ENCODE measurements at places on chromosomes 13 and 19.
A peak's percentile ranks its signal among the peaks of the same experiment; 100 is the strongest.

GRCh38 chr13:97318532-97318931 lies 96.4 kb downstream of the MBNL2 start:
- DNase-seq: no peak

- peak; percentile 53 for DNase-seq
Observed at GRCh38 chr19:48390188-48391099, 907 bp downstream of the KDELR1 start.

DNA sequence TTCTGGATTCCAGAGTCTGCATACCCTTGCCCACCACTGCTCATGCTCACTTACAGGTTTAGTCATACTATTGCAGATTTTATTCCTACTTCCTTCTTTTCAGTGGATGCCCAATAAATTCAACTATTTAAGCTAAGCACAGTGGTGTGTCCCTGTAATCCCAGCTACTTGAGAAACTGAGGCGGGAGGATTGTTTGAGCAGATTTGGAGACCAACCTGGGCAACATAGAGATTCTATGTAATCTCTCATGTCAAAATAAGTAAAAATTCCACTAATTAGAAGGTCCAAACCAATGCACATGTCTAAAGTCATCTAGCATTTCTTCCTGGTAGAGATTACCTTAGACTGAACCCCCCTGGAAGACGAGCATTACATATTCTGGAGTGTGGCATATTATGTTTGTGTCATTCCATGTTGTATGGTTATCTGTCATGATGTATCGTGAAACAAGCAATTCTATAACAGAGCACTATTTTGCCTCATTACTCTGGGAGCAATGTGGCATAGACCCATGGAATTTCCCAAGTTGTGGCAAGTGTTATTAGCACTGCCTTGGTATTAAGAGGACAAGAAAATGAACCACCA lies 8.3 kb downstream of the HMGB1 start:
- DNase-seq: no peak

GRCh38 chr13:37923236-37923635 lies 53.7 kb upstream of the TRPC4 start:
- no peak for DNase-seq

DNA sequence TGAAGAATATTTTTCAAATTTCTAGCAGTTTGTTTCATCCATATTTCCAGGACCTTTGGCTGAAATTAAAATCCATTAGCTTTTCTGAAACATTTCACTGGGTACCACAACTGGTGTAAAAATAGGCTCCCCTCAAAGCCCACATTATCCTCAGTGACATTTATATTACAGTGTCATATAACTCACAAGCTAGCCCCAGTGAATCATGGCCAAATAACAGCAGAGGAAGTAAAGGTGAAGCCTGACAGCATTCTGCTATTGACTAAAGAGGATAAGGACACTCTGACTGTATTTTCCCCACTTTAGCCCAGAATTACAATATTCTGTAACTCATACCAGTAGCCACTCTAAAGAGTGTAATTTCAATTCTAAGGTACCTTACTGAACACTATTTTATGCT lies 21.9 kb downstream of the KCTD12 start:
- DNase-seq: no peak

- DNase-seq: no peak
Observed at GRCh38 chr19:51055866-51056265, 9.0 kb downstream of the KLK13 start.

GRCh38 chr13:73767747-73768315 lies 366.4 kb downstream of the KLF12 start:
- no peak for DNase-seq

- no peak for DNase-seq
Observed at GRCh38 chr13:50692396-50692915, 151.0 kb downstream of the DLEU7 start.

- peak; percentile 78 for DNase-seq
Observed at GRCh38 chr13:52195401-52195837, 36.0 kb upstream of the NEK3 start.

GRCh38 chr19:10885201-10886169 lies 14.1 kb downstream of the CARM1 start:
- no peak for DNase-seq

DNA sequence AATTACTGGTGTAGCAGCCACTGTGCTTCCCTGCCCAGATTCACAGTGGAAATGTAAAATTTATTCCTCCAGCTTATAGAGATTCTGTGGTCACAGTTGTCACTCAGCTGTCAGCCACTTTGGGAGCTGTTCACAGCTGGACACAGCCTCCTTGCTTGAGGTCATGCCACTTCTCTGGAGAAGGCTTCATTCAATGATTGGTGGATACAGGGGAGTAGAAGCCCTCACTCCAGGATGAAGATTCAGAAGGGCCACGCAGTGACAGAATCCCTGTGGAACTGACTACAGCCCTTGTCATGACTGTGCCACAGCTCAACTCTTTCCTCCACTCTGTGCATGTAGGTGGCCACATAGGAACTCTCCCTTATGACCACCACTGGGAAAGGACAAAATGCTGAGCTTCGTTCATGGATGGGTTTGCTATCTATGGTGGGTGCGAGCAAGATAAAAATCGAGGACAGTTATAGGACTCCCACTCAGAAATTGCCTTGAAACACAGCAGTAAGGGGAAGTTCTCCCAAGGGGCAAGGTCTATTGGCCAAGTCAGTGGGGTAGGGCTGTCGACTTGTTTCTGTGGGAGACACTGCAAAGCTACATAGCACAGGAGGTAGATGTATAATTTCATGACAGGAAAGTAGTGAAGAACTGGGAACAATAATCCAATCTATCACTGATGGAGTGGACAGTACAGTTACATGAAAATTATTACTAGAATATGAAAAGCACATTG lies 98.7 kb downstream of the CCNA1 start:
- no peak for DNase-seq

DNA sequence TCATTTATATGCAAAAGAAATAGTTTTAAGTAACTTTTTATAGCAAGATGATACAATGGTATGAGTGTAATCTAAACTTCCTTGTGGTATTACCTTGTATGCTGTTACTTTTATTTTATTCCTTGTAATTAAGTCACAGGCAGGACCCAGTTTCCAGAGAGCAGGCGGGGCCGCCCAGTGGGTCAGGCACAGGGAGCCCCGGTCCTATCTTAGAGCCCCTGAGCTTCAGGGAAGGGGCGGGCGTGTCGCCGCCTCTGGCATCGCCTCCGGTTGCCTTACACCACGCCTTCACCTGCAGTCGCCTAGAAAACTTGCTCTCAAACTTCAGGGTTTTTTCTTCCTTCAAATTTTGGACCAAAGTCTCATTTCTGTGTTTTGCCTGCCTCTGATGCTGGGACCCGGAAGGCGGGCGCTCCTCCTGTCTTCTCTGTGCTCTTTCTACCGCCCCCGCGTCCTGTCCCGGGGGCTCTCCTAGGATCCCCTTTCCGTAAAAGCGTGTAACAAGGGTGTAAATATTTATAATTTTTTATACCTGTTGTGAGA lies 10.2 kb downstream of the PLPPR3 start:
- no peak for DNase-seq

DNA sequence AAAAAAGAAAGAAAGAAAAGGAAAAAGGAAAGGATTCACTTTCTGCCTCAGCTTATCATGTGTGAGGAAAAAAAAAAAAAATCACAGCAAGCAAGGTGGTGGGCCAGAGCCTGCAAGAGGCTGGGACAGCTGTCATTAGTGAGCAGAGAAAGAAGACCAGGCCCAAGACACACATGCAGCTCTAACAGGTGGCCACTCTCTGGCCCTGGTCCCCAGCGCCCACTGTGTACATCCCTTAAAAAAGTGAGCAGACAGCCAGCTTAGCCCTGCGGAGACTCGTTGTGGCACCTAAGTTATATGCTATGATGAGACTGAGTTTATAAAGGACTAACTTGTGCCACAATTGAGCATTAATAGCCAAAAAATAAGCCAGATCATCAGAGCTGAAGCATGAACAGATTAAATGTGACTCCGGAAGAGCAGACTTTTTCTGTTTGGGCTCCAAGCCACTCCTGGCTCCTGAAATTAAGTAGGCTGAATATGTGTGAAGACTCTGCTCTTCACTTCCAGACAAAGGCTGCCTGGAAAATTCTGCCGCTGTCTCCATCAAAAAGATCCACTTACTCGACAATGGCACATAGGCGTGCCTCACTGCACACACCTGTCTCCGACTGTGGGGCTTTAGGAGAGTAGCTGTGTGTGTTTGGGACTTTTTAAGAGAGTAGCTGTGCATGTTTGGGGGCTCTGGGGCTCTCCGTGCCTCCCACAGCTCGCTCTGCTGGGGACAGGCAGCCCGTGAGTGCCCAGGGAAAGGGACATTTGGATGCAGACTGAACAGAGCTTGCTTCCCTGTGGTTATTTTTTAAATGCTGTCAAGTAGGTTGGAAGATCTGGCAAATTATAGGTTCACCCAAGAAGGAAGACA lies 55.0 kb downstream of the LATS2 start:
- DNase-seq: no peak

GRCh38 chr13:31311921-31312320 lies 112.1 kb downstream of the B3GLCT start:
- no peak for DNase-seq

- DNase-seq: peak; percentile 81
Observed at GRCh38 chr19:55460670-55461258, 678 bp downstream of the ISOC2 start.

GRCh38 chr19:10580979-10581631 lies 6.0 kb downstream of the AP1M2 start:
- peak; percentile 88 for DNase-seq

- DNase-seq: peak; percentile 52
Observed at GRCh38 chr19:47778954-47779351, 450 bp downstream of the SELENOW start.

DNA sequence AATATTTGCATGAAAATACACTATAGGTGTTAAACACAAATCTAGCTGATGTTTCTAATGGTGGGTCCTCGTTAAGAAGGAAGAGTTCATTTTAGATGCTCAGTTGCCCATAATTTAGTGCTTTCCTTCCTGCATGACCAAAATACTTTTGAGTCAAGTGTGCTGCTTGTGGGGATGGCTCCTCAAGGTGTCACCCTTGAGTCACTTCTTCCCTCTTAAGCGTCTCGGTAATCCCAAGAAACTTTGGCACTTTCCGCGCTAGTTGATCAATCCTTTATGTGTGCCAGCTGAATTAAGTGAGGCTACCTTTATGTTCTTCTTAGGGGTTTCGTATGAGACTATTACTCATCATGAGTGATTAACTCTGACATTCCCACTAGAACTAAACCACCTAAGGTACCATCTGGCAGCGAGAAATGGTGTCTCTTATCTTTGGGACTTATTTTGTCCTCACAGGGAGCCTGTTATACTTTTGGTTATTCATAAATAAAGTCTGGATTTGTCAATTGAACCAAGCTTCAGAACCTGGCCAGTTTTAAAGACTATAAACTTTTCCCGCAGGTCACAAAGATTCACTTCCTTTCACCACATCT lies 106.8 kb downstream of the NHLRC3 start:
- DNase-seq: peak; percentile 68

GRCh38 chr13:60335531-60335930 lies 61.5 kb upstream of the TDRD3 start:
- no peak for DNase-seq

- no peak for DNase-seq
Observed at GRCh38 chr13:37417060-37417441, 181.5 kb downstream of the POSTN start.

DNA sequence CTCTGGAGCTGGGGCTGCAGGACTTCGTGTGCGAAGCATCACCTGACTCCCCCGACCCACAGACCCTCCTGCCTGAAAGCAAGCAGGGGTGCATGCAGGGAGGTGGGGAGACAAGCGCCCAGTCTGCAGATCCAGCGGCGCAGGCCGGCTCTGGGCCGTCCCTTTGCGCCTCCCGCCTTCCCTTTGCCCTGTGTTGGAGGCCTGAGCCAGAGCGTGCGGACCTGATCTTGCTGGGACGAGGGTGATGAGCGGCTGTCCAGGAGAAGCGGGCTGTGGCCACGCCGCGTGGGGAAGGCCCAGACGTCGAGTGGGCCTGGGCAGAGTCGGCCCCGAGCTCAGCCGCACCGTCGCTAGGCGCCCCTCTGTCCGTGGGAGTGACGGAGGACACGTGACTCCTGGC lies 5.3 kb upstream of the GRTP1 start:
- DNase-seq: no peak

Measured in mucosa of gallbladder (tissue), 1 donor.